ENCODE measurements at places on chromosomes 16 and 17. TPM values are rescaled to one million over a fixed set of nuclear protein-coding genes. Genes with fewer than 3 reads are reported as not detected.

DNA sequence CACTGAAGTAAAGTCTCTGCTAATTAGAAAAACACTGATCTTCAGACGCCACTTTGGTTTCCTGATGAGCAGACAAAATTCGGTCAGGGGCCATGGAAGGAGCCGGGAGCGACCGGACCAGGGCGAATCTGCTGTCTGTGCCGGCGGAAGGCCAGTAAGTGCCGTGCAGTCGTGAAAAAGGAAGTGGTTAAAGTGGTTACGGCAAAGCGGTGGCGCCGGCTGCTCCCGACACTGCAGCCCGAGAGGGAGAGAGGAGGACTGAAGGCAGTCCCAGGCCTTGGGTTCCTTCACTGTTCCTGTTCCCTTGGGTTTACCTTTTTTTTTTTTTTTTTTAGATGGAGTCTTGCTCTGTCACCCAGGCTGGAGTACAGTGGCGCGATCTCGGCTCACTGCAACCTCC is 17.3 kb upstream of the HEXD start:
- DNase-seq: no peak

DNA sequence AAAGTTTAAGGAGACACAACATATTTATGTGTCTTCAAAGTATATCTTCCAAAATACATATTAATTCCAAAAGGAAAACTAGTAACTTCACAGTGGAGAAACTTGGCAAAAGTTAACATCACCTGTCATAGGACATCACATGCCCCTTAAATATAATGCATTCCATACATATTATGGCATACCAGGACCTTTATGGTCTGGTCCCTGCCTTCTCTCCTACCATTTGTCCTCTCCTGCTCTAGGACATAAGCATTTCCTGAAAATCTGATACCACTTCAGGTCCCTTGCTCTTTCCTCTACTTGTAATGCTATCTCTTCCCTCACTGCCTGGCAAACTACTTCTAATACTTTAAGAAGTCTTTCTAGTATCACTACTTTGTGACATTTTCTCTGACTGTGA is 168.1 kb upstream of the RBL2 start:
- no peak for DNase-seq

NXPH3 gene
- total RNA-seq: 72.0 TPM

GRCh38 chr16:84832488-84833143 is 12.8 kb downstream of the CRISPLD2 start:
- peak; percentile 84 for DNase-seq

GRCh38 chr17:37648555-37648954 is 5.3 kb upstream of the DDX52 start:
- no peak for DNase-seq

DNA sequence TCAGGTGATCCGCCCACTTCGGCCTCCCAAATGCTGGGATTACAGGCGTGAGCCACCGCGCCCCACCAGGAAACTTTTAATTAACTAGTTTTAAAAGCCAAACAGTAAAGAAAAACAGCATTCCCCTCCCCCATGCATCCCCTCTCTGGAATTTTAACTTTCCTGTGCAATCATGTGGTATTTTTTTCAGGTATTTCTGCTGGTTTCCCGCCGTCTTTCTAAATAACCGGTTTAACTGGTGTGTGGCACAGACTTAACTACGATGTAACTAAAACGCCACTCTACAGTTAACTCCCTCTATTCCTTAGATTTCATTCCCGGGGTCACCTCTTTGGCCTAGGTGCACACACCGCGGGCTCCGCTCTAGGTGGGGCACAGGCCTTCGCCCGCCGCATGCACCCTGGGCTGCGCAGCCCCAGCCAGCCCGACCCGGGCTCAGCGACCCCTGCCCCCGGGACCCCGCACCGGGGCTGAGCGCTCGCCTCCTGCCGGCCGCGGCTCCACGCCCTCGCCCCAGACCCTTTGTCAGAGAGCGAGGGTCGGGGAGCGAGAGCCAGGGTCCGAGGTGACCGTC is 15.1 kb upstream of the UTP6 start:
- DNase-seq: no peak

- DNase-seq: no peak
Observed at GRCh38 chr17:49762151-49762941, 1.6 kb downstream of the FAM117A start.

DNA sequence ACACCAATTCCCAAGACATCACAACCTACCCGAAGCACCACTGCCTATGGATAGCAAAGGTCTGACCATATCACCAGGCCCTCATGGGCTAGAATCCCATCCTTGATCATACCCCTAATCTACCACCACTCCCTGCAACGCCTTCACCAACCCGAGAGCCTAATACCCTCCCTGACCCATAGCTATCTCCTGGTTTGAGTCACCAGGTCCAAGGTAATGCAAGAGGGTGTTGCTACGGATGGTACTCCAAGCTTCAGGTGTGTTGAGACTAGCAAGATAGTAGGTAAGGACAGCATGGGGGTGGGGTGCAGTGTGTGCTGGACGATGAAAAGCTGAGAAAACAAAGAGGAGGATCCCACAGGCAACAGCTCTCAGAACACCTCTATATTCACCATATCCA is 258.0 kb downstream of the ZFHX3 start:
- no peak for DNase-seq

GRCh38 chr17:33086878-33087277 is 95.2 kb downstream of the SPACA3 start:
- DNase-seq: no peak

CEP112 gene
- 31.2 TPM for total RNA-seq

DNA sequence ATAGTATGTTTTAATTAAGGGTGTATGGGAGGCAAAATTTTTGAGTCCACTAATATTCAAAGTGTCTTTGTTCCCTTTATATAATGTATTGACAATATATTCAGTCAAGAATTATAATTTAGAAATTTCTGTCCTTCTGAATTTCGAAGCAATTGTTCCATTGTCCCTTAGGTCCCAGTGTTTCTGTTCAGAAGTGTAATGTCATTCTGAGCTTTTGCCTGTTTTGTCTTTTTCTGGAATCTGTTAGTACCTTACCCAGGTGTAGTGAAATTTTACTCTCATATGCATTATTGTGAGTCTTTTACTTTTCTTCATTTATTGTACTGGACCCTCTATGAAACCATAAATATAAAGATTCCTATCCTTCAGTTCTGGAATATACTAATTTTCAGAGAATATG is 505.7 kb upstream of the KIF2B start:
- DNase-seq: no peak

BCL6B gene
- 16.4 TPM for total RNA-seq

SOST gene
- total RNA-seq: 34.3 TPM

TMUB2 gene
- 39.7 TPM for total RNA-seq

DNA sequence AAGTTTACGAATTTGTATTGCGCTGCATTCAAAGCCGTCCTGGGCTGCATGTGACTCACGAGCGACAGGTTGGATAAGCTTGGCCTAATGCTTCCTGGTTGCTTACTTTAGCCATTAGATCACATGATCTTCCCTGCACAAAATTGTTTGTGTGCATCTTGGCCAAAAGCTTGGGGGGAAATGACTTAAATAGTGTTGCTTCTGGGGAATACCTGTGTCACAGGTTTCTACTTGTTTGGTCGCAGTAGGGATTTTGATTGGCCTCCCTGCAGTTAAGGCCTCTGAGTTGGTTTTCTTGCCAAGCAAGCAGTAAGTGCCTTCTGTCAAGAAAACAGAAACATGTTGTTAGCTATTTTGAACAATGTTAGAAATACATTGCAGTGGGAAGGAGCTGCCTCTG is 39.6 kb upstream of the DUSP14 start:
- no peak for DNase-seq

Data from aorta (tissue), 5 donors.